ENCODE measurements at places on chromosomes 12 and 14.

DNA sequence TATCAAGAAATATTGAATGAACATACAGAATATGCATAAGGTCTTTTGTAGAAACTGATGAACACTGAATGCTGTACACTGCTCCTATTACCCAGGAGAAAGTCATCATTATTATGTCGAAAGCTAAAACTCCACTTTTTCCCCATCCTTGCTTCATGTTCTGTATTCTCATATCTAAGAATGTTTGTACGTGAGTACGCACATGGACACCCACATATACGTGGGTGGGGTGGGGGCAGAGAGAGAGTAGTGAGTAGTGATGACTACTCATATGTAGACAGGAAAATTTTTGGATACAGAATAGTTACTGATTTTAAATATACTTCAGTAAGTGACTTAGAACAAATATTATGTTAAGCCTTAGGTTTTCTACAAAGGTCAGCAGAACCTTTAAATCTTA lies 75.1 kb downstream of the FERMT2 start:
- DNase-seq = no peak

DNA sequence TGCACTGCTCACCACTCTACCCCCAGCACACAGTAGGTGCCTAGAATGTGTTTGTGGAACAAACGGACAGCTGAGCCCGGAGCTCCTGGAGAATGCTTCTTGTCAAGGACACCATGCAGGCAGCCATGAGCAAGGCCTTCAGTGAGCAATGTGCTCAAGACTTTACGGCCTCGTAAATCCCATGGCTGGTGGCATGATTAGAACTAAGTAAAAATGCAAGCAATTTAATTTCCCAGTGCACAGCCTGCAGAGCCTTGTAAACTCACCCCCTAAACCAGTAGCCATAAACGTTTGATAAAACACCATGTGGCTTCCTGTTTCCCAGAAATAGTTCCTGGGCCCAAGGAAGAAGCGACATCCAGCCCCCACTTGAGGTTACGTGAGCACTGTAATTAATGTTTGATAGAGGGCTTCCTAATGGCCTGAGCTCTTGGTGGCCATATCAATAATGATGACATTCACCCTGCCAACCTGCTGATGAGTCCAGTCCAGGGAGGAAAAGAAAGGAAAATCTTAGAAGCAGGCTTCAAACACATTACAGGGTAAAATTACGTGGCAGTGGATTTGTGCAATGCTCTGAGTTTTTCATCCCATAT lies 36.4 kb upstream of the FICD start:
- no peak for DNase-seq

GRCh38 chr12:53952871-53953734 lies 1.6 kb upstream of the HOXC12 start:
- DNase-seq = no peak

DNA sequence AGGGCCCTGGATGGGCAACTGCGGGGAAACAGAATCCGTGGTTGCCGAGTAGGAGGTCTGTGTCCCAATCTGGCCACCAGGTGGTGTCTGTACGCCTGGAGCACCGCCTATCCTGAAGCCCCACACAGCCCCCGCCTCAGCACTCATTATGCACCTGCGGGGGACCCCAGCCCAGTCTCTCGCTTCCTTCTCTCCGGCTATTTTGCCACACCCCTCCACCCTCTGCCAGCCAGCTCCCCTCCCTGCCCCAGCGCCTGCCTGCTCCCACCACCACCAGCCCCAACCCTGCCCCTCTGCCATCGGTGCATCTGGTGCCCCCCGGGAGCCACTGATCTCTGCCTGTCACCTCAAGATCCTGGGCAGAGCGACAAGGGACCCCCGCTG lies 2.2 kb upstream of the NXPH4 start:
- peak; percentile 86 for DNase-seq

GRCh38 chr12:130770413-130771028 lies 54.4 kb upstream of the RIMBP2 start:
- DNase-seq = no peak

DNA sequence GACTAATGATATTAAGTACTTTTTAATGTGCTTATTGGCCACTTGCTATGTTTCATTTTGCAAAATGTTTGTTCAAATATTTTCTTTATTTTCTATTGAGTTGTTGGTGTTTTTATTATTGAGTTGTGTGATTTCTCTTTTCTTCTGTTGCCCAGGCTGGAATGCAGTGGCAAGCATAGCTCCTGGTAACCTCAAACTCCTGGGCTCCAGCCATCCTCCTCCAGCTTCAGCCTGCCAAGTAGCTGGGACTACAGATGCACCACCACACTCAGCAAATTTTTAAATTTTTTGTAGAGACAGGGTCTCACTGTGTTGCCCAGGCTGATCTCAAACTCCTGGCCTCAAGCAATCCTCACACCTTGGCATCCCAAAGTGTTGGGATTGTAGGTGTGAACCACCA lies 199.2 kb downstream of the NOVA1 start:
- no peak for DNase-seq

GRCh38 chr14:102075155-102075554 lies 11.7 kb downstream of the HSP90AA1 start:
- DNase-seq = no peak

- peak; percentile 71 for DNase-seq
Observed at GRCh38 chr12:49019443-49020324, 1.1 kb upstream of the PRKAG1 start.

DNA sequence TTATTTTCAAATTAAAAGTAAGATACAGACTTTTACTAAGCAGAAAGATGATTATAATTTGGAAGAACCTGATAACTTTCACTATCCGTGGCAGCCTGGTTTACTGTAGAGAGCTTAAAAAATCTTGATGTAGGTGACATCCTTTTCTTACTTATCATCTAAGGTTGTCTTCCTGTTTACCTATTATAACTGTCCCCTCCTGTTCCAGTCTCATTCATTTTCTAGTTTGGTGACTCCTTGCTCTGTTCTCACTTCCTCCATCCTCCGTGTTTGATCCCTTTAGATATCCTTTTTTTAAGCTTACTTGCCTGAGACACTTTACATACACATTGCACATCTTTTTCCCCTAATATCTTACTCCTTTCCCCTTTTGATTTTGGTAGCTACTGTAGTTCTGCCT lies 27.5 kb downstream of the CCDC91 start:
- no peak for DNase-seq

- no peak for DNase-seq
Observed at GRCh38 chr12:1642513-1642912, 13.5 kb downstream of the WNT5B start.

GRCh38 chr12:22361785-22362184 lies 27.3 kb upstream of the ST8SIA1 start:
- no peak for DNase-seq

GRCh38 chr12:60666895-60667294 lies 1071.1 kb downstream of the SLC16A7 start:
- no peak for DNase-seq

DNA sequence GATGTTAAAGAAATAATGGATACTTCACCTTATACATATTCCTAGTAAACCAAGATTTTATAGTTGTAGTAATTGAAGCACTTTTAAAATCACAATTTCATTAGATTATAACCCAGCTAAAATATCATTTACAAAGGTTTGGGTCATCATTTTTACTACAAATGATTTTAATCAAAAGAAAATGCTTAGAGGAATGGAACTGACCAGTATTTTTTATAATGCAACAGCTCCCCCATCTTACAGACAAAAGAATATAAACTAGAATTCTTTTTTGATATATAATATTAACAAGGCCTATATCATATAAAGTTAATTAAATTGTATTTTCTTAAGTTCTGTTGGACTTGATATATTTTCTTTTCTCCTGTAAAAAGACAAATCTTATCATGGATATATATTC lies 20.4 kb upstream of the LRFN5 start:
- no peak for DNase-seq

GRCh38 chr12:90871726-90872096 lies 83.3 kb downstream of the CCER1 start:
- no peak for DNase-seq

DNA sequence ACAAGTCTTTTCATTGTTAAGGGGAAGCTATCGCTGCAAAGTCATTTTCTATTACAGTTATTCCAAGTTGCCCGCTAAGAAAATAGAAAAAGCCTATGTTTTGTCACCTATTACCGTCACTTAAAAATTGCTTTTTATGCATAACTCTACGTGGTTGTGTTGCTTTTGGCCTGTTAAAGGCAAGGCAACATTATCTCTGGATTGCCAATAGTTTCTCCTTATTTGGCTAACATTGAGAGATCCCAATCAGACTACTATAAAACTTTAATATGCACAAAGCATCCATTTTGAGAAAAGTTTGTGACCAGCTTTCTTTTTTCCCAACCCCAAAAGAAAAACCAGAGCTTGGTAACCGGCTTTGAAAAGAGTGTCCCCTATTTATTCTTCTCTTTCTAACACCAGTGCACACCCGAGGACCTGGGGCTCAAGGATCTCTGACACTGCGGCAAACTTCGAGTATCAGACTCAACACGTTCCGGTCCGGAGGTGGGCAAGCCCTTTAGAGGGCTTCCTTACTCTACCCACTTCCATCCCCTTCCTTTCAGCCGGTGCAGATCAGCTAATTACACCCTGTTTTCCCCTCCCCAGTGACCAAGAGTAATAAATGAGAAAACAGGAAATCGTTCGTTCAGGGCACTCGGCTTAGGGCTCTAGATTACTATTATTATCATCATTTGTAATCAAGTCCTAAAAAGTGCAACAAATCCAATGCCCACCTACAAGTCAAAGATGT lies 1.2 kb downstream of the PPP1R12A start:
- DNase-seq = no peak

All from GM20000 (cell line).